ENCODE measurements at places on chromosomes 12 and 14. TPM values are rescaled to one million over a fixed set of nuclear protein-coding genes. Genes with fewer than 3 reads are reported as not detected.

The SERPINA12 gene
- total RNA-seq = not detected

The FOXG1 gene
- under 0.01 TPM for total RNA-seq

The PRH2 gene
- total RNA-seq = 1.2 TPM

The TC2N gene
- total RNA-seq = 5.9 TPM

The WIF1 gene
- total RNA-seq = not detected

The IL26 gene
- not detected for total RNA-seq

The KTN1 gene
- 70.7 TPM for total RNA-seq

The VRTN gene
- total RNA-seq = not detected

The SPTLC2 gene
- total RNA-seq = 27.9 TPM

The ZNF605 gene
- 11.3 TPM for total RNA-seq

The TCL1A gene
- total RNA-seq = not detected

The TAS2R19 gene
- total RNA-seq = 6.2 TPM

The PMEL gene
- total RNA-seq = 7.1 TPM

The ARL6IP4 gene
- 131 TPM for total RNA-seq

The KCNK13 gene
- total RNA-seq = 0.11 TPM

The CGRRF1 gene
- total RNA-seq = 6.7 TPM

The IFNG-AS1 gene
- total RNA-seq = not detected

The CD163L1 gene
- not detected for total RNA-seq

The KLRC2 gene
- total RNA-seq = 1.6 TPM

The PTPN6 gene
- total RNA-seq = 21.2 TPM

The SLC39A2 gene
- total RNA-seq = 3.9 TPM

The NRIP2 gene
- not detected for total RNA-seq

The LALBA gene
- total RNA-seq = not detected

The KRT83 gene
- total RNA-seq = not detected

The SDR9C7 gene
- not detected for total RNA-seq

The APEX1 gene
- 92.7 TPM for total RNA-seq

The NDUFA9 gene
- 22.4 TPM for total RNA-seq

The KRT78 gene
- not detected for total RNA-seq

The GARIN6 gene
- not detected for total RNA-seq

The RTL1 gene
- not detected for total RNA-seq

The AGAP2 gene
- total RNA-seq = 0.39 TPM

The CLEC4E gene
- total RNA-seq = not detected

The GRIN2B gene
- total RNA-seq = 0.33 TPM

The CCDC38 gene
- total RNA-seq = under 0.01 TPM

The CARMIL3 gene
- under 0.01 TPM for total RNA-seq

The C14orf39 gene
- not detected for total RNA-seq

The ASCL1 gene
- total RNA-seq = not detected

The SPIC gene
- total RNA-seq = not detected

The RAB5B gene
- 87.6 TPM for total RNA-seq

The CMA1 gene
- total RNA-seq = not detected
